ENCODE measurements at places on chromosomes 7 and 10. TPM values are rescaled to one million over a fixed set of nuclear protein-coding genes. Genes with fewer than 3 reads are reported as not detected.

The MOGAT3 gene
- 0.23 TPM for total RNA-seq

The IDI2 gene
- not detected for total RNA-seq

DNA sequence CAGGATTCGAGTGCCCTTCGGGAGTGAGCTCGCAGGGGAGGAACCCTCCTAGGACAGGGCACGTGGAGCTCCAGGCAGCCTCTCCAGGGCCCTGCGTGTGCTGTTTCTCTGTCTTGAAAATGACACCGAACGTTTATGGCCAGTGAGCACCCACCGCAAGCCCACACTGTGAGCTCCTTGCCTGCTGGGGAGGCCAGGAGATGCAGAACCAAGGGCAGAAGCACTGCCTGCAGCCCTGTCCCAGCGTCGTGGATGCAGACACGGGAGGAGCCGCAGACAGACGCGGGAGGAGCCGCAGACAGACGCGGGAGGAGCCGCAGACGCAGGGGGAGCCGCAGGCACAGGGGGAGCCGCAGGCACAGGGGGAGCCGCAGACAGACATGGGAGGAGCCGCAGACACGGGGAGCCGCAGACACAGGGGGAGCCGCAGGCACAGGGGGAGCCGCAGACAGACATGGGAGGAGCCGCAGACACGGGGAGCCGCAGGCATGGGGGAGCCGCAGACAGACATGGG, 314.4 kb downstream of the PTPRN2 start:
- DNase-seq = no peak

- no peak for DNase-seq
Measured at GRCh38 chr10:71090801-71091200, 121.6 kb upstream of the UNC5B start.

- DNase-seq = no peak
Measured at GRCh38 chr7:111476586-111477293, 85.6 kb downstream of the IMMP2L start.
